ENCODE measurements at places on chromosomes 7 and 10. TPM values are rescaled to one million over a fixed set of nuclear protein-coding genes. Genes with fewer than 3 reads are reported as not detected.

Gene DNAH11
- total RNA-seq: 0.77 TPM

Gene ZNRF2
- total RNA-seq: 16.8 TPM

Gene RBP4
- not detected for total RNA-seq

Gene SERPINE1
- 0.05 TPM for total RNA-seq

Gene RNF32
- total RNA-seq: 2.2 TPM

Gene BNIP3
- total RNA-seq: 62.2 TPM

Gene VWC2
- not detected for total RNA-seq

Gene FAM24B
- 13.9 TPM for total RNA-seq

Gene SAP25
- total RNA-seq: 36.1 TPM

Gene CHN2
- total RNA-seq: 2.4 TPM

Gene ITIH5
- total RNA-seq: not detected

GRCh38 chr10:127243490-127244272 is 47.3 kb upstream of the INSYN2A start:
- DNase-seq: peak; percentile 52

DNA sequence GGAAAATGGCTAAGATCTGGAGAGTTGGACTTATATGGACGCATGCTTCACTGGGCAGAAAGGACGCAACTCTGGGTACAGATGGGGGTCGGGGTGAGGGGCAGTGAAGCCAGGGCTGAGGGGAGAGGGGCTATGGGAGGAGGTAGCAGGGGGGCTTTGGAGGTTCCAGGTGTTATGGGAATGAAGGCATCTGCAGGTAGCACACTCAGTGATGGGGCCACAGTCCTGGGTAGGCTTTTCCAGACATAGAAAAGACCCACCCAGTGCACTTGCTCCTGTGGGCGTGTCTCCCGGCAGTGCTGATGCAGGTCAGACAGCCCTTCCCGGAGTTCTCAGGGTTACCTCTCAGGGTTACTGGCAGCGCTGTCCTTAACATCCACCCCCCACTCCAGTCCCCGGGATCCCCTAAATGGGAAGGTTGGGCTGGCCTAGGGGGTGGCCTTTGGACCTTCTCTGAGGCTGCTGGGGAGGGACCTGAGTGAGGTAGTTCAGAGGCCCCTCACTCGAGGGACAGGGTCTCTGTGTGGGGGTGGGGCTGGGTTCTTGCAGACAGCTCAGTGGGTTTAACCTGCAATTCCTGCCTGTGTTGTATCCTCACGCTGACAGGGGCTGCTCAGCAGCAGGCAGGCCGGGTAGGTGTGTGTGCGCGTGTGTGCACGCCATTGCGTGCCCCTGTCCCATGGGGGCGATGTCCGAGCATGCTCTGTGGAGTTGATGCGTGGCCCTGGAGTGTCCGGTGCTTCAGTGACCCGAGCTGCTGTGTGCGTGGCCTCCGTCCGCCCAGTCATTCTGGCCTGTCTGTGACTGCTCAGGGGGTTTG is 6.2 kb downstream of the ZYX start:
- DNase-seq: no peak

- peak; percentile 19 for DNase-seq
Observed at GRCh38 chr7:105759670-105760550, 116.5 kb downstream of the ATXN7L1 start.

DNA sequence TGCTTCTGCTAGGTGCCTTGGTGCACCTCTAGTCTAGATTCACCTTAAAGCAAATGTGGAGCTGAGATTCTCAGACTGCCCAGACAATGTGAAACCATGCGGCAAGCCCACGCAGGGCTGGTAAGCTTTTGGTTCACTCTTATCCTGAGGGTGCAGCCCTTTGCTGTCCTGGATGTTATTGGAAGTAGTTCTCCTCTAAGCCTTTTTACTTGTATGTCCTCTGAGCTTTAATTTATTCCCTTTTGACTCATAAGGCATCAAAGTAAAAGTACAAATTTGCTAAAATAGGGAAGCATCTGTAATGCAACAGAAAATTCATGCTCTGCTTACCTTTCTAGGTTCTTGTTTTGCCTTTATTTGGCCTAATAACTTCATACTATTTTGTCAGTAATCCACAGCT is 186.8 kb downstream of the MACC1 start:
- DNase-seq: no peak

- DNase-seq: no peak
Observed at GRCh38 chr7:129588268-129588667, 23.3 kb upstream of the NRF1 start.

DNA sequence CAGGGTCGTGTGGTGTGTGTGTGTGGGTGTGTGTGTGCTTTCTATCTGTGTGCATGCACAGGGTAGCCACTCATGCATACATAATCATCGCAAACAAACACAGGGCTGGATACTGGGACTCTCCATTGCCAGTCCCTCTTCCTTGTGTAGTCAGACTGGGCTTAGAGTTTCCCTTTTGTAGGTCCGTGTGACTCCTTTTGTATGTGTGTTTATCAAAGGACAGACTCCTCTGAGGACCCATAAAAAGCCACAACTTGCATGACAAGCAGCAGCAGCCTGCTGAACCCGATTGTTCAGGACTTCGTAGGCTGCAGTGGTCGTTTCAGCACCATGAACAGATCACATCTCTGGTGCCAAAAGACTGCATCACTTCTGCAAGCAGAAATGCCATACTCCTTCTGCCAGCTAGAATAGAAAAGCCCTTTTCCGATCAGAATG is 895 bp downstream of the VSTM2A start:
- no peak for DNase-seq

- peak; percentile 44 for DNase-seq
Observed at GRCh38 chr7:16918288-16918895, 36.6 kb upstream of the AGR3 start.

DNA sequence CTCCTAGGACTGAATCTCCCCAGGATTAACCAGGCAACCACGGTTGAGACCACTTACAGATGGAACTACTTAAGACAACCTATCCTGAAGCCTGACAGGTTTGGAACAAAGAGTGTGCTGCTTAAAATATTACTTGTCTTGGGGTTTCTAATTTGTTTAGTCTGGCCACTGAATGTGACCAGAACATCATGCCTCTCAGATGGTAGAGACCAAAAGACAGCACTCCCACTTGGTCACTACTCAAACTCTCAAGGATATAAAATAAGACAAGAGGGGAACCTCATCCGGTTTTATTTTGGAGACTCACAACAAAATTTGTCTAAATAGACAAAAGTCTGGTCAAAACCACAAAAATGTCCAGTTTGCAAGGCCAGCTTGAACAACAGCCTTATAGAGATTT is 15.3 kb downstream of the MRPL32 start:
- no peak for DNase-seq

- DNase-seq: no peak
Observed at GRCh38 chr7:71843676-71844075, 568.5 kb downstream of the CALN1 start.

DNA sequence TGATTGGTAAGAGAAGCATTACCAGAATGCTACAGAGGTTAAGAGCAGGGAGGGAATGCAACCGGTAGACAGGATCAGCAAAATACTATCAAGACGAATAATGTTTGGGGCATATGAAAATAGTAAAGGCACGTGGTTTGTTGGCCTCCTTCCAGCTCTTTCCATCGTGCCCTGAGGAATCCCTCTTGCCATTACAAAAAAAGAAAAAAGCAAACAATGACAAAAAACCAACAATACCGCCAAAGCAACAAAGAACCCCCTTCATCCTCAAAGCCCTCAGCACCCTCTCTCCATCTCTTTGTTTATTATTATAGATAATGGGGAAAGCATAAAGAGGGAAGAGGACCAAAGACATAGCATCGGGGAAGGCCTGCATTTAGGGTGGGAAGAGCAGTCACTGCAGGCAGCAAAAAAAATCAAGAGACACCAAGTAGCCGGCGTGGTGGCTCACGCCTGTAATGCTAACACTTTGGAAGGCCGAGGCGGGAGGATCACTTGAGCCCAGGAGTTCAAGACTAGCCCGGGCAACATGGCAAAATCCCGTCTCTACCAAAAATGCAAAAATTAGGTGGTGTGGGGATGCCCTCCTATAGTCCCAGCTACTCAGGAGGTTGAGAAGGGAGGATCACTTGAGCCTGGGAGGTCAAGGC is 78.0 kb downstream of the HIP1 start:
- no peak for DNase-seq

DNA sequence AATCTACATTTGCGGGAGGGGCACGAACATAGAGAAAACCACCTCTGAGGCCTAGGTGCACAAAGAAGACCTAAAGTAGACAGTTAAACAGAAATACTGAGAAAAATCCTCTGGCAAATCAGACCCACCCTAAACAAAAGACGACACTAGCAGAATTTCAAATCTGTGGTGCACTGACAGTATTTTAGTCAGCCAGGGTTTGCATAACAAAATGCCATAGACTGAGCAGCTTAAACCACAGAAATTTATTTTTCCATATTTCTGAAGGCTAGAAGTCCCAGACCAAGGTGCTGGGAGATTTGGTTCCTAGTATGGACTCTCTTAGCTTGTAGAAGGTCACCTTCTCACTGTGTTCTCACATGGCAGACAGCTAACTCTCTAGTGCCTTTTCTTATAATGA is 26.3 kb downstream of the IPMK start:
- DNase-seq: no peak

- DNase-seq: no peak
Observed at GRCh38 chr7:152411389-152411788, 24.4 kb downstream of the KMT2C start.

GRCh38 chr7:147904219-147904576 is 686.4 kb upstream of the C7orf33 start:
- no peak for DNase-seq

DNA sequence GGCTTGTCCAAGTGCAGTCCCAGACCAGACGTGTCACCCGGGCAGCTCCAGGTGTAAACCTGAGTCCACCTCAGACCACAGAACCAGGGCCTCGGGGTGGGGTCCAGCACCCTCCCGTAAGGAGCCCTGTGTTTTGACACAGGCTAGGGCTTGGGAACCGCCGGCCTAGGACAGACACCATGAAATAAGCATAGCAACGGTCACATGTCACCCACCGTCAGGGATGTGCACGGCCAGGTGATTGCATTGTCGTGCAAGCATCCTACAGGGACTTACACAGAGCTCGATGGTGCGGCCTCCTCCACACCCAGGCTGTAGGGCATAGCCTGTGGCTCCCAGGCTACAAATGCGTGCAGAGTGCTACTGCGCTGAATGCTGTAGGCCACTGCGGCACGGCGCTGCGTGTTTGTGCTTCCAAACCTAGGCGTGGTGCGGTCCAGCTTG is 10.6 kb downstream of the ZFAND2A start:
- DNase-seq: no peak

DNA sequence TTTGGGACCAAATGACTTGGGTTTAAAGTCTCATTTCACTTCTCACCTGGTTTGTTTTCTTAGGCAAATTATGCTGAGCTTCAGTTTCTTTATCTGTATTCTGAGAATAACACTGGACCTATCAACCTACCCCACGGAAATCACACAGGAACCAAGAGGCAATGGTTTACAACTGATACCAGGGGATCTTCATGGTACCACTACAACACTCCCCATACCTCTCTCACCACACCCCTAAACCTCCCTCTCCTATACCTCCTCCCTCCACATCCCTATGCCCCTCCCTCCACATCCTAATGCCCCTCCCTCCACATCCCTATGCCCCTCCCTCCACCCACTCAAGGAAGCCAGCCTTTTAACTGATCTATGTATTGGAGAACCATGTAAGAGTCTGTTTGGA is 9.9 kb downstream of the FAM204A start:
- DNase-seq: no peak

DNA sequence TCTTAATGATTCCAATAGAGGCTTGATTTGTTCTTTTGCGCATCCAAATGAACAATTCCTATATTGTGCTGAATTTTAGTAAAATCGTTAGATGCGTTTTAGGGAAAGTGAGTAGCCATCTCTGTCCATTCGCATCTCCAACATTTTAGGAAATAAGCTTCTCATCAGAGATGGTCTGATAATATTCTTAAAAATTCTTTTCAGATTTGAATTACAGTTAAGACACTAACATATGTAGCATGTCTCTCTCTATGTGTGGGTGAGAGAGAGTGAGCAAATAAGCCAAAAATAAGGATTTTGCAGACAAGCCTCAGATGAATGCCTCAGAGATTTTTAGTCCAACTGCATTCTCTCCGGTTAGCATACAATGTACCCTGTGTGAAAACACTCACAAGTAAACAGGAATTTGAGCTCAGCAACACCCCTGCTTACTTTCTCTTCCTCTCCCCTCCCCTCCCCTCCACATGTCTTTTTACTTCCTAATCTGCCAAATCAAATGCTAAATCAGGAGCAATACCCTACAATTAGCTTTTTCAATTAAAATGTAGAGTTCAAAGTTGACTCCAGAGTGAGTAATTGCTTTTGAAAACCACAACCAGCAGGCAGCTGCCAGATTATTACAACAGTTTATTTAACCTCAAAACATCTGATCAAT is 354.4 kb downstream of the CRPPA start:
- DNase-seq: no peak

DNA sequence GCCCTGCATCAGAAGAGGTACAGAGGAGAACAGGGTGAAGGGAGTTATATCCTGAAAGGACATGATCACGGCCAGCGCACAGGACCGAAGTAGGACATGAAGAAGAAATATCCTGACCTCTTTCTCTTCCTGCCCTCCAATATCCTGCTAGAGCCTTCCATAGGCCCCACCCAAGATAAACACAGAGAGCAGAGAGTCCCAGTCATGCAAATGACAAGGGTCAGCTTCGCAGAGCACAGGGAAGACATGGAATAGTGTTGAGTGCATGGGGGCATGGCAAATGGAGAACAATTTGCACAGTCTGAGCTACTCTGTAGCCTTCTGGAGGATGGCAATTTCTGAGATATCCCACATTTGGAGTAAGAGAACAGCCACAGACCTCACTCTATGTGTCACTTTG is 371.4 kb downstream of the GRM8 start:
- DNase-seq: no peak

DNA sequence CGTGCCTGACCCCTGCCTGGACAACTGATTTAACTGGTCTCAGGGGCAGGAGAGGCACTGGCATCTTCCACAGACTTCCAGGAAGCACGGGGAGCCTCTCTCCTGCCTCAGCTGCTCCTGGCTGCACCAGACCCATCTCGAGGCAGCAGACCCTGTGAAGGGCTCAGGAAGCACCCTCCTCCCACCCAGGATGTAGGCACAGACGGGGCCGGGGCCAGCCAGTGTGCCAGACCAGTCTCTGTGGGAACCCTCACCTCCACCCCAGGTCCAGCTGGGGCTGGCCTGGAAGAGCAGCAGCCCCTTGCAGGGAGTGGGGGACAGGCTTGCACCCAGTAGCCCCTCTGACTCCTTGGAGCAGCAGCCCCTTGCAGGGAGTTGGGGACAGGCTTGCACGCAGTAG is 56.3 kb downstream of the RASGEF1A start:
- DNase-seq: no peak

DNA sequence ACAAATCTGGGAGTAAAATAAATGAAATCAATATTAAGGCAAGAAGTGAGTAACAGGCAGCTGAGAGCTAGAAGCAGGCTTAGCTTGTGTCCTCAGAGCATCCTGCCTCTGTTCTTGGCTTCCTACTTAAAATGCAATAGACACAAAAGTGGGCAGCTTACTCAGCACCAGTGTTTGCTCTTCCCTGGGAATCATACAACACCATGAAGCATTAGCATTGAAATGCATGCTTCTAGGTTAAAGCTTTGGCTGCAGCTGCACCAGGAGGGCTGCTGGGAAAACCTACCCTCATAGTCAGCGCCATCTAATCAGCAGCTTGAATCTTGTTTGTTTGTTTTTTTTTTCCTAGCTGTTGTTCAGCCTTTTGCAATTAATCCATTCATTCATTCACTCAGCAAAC is 104.2 kb upstream of the VWC2 start:
- DNase-seq: no peak

- DNase-seq: no peak
Observed at GRCh38 chr10:72251635-72252034, 22.1 kb upstream of the DDIT4 start.

Data from activated CD4-positive, alpha-beta T cell treated with anti-CD3 and anti-CD28 coated beads, Interleukin-2, amount 10 ng/mL, durations not matched to agents 7 days and 5 days (primary cell).